ENCODE measurements at places on chromosomes 2 and 18.

DNA sequence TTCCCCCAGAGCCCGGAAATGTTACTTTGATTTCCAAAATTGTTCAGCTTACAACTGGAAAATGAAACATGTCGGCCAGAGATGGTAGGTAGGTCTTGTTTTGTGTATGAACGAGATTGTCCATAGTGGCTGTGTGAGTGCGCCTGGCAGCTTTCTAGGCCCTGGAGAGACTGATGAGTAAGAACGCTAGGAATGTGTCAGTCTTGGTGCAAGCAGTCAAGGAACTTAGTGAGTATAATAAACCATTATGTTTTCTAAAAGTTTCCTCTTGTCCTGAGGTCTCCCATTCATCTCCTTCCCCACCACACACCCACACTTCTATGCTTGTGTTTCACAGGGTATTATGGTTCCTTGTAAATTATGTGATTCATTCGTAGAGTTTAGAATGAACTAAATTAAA is 234.2 kb downstream of the CDH2 start:
- DNase-seq, result no peak

GRCh38 chr2:216971593-216971992 is 111.7 kb upstream of the TNP1 start:
- DNase-seq, result no peak

- DNase-seq, result no peak
These were observed 164.5 kb downstream of the TDRD15 start for GRCh38 chr2:21288299-21288698.

DNA sequence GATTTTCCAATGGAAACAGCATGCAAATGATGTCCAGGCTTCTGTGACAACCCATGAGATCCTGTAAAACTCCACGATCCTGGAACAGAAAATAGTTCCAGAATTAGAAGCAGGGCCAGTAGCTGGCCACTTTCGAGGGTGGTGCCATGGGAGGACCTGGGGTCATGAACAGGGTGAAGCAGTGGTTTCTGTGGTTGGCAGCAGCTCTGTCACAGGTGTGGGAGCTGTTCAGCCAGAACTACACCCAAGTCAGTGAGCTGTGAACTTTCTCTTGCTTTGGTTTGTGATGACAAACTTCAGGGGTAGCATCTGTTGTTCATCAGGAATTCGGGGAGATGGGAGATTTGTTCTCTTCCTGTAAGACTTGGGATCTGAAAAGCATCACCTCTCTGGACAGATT is 314.4 kb upstream of the NT5C1B start:
- no peak for DNase-seq

DNA sequence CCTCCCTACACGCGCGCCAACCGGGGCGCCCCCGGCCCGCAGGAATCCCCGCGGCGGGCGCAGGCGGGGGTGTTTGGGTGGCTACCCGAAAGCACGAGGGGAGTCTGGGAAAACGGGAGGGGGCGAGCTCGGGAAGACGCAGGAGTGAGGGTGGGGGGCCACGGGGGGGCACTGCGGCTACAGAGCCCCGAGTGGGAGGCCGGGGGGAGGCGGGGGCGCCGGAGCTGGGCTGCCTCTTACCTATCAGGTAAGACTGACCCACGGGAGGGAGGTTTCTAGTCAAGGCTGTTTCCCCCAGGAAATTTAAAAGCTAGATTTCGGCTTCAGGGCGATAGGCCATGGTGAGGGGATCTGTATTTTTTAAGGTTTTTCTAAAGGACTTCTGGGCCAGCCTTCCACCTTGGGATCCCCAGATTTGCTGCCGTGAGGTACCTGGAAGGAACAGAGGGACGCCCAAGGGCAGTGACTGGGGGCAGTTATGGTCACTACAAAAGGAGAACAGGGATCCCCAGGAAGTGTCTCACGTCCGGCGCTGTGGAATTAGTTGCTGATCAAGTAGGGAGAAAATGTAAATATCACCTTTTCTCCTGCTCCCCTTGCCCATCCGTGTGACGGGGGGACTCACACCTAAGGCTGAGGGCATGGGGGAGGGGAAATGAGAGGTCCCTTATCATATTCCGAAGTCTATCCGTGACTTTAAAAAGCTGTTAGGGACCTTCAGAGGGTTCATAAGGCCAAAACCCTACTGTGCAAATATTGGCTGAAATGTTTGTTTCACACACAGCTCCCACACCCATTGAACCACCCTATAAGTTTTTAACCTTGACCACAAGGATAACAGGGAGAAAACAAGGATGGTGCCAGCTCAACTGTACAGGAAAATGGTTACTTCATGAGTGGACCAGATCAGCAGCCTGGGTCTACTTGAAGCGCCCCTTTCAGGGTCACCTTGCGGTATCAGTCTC is 638 bp upstream of the IRS1 start:
- DNase-seq, result no peak

DNA sequence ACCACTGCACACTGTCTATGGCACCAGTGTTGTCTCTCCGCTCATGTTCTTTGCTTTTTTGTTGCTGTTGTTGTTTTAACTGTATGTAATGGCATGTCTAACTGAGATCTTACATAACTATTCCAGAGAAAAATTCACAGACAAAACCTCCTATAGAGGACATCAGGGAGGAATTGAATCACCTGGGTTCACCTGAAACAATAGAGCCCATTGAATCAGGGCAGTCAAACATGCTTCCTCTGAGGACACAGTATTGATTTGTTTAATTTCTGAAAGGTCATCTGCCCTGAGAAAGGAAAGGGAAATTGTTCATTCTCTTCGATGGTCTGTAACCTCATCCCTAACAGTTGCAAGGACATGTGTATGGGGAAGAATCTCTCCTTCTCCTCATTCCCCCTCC is 237.5 kb downstream of the SRBD1 start:
- no peak for DNase-seq

DNA sequence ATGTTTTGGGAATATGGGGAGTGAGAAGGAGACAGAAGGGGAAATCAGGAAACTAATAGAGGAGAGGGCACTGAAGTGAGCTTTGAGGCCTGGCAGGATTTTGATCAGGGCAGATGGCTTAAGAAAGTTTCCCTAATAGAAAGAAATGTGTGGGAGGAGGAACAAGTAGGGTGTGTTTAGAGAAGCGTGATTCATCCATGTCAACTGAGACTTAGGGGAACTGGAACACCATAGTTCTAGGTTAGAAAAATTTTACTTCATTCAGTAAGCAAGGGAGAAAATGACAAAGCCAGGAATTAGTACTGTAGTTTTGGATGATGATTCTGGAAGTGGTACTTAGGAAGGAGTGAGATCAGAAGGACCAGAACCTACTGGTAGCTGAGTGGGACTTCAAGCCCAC is 296.0 kb downstream of the PLCL1 start:
- DNase-seq, result no peak

DNA sequence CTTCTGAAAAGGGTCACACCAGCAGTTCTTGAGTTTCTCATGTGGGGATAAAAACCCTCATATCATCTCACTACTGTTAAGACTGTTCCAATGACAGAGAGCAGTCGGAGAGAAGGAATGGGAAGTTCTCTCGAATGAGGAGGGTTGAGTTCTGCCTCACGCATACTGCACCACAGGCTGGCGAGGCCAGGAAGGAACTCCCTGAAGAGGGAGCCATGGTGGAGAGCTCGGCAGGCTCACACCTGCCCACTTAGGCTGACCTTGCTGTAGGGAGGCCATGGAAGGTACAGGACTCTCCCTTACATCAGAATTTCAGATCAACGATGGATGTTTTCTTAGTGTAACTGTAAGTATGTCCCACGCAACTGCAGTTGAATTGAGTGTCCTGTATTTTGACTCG is 64.6 kb downstream of the RALBP1 start:
- DNase-seq, result no peak

DNA sequence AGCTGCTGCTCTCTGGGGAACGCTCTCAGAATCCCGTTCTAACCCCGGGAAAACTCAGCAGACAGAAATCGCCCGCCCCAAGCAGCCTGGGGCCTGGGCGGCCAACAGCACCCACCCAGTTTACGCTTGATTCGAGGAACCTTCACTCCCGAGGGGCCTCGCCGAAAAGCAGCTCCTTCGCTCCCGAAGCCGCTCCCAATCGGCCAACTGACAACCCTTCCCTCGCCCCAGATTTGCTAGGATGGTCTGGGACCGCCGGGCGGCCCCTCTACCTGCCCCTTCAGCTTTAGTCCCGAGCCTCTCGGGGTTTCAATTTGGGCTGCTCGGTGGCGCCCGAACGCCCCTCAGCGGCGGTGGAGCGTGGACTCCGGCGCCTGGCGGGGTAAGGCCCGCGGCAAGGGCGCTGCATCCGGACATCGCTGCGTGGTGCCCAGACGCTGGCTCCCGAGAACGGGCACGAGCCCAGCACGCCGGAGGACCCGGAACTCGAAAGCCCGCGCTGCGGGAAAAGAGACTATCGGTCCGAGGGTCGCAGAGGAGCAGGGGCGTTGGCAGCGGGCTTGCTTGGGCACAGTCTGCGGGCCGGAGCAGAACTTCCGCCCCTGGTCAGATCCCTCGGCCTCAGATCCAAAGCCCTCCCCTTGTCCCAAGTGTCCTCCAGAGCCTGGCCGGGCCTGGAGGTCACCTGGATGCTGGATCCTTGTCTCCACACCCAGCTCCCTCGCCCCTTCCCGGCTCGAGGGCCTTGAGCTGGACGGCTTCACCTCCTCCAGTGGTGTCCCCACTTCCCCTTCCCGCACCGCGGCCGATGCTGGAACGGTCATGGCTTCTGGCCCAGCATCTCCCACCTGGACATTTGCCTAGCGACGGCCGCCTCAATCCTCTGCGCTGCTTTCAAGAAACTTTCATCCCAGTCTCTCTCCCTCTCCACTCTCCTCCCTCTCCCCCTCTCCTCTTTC is 3.0 kb upstream of the OTX1 start:
- no peak for DNase-seq

GRCh38 chr2:204545861-204546735 is 823 bp downstream of the PARD3B start:
- DNase-seq, result no peak

All from NCI-H460 (cell line).